Nephron progenitor cell (in vitro differentiated cells): ENCODE measurements at places on chromosomes 12 and 14.

- peaks cover 7% of the 10 kb centered on the region for H3K27me3 ChIP-seq
- H3K4me1 ChIP-seq = peaks cover 67% of the 10 kb centered on the region
- no peak for DNase-seq
Measured at GRCh38 chr14:77084985-77085384, 13.1 kb upstream of the CIPC start.

DNA sequence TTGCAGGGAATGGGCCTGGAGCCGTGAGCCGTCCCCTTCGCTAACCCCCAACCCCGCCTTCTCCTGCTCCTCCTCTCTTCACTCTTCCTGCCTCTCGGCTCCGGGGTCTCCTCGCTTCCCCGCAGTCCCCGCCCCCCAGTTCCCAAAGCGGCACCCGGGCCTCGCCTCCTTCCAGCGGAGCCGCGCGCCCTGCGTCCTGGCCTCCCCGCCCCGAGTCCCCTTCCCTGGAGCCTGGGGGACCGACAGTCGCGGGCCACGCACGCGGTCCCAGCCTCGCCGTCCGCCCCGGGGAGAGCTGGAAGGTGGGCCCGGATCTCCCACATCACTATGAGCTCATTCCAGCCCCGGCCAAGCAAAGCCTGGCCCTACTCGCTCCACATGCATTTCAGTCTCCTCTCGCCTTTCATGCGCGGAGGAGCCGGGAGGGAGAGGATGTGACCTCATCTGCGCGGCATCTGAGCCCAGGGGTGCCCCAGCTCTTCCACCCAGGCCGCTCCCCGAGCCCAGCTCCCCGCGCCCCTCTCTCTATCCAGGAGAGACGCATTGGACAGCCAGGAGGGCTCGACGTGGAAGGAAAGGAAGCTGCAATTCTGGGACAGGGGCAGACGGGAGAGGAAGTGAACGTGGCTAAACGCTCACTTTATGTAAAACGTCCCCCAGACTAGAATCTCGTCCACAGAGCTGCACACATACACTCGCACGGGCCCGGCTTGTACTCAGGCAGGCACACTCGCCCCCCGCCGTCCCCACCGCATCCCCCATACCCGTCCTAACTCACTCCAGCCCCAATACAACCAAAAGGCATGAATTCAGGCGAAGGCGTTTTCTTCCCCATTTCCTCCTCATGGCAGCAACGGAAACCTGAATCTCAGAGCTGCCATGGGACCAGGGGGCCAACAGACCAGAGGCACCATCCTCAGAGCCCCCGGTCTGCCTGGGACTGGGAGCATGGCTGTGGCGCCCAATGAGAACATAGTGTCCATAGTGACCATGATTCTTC, 108.7 kb upstream of the CCND2 start:
- H3K27me3 ChIP-seq = peaks cover 2% of the 10 kb centered on the region
- peaks cover 47% of the 10 kb centered on the region for H3K4me1 ChIP-seq

DNA sequence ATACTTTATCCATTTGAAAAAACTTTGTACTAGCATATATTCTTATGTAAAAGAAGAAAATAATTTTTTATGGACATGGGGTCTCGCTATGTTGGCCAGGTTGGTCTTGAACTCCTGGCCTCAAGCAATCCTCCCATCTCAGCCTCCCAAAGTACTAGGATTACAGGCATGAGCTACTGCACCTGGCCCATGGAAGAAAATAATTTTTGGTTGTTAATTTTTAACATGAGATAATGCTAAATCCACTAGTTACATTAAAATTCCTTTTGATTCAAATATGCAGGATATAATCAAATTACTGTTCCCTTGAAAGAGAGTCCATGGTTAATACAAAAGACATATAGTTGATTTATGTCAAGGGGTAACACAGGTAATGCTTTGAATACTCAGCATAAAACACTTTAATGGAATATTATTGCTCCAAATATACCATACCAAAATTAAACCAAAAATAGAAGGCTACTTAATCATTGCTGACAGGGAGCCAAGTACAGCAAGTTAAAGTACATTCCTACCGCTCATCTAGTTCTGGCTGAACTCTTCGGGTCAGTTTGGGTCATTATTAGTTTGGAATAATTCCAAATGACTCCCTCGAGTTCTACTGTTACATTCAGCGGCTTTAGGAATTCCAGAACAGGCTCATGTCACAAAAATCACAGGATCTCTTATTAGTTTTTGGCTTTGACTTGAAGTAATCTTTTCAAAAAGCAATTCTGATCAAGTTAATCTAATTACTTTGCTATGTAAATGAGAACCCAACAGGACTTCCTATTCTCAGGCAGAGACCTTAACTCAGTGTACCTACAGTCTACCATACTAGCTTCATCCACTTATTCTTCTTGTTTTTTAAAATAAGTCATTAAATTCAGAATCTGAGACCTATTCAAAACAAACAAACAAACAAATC, 6.1 kb downstream of the SOS2 start:
- H3K4me3 ChIP-seq = no peak overlapping the region
- H3K36me3 ChIP-seq = peaks cover 52% of the 10 kb centered on the region
- H3K27me3 ChIP-seq = peaks cover 6% of the 10 kb centered on the region
- peaks cover 42% of the 10 kb centered on the region for H3K4me1 ChIP-seq

DNA sequence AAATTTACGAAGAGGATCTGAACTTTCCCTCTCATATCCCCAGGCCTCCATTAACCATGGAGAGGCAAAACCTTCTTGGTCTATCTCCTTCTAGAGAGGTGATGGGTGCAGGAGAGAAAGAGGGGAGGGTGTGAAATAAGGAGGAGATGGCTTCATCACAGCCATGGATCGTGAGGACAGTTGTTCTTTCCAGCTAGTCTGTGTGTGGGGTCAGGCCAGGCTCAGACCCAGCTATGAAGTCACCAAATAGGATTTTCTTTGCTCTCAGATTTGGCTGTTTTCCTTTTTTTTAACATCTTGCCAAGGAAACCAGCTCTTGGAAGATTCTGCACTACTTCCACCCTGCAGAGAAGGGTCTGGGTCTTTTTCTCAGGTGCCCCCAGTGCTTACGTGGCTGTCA, 64.9 kb upstream of the FAM181A start:
- H3K27me3 ChIP-seq = peaks cover 8% of the 10 kb centered on the region
- H3K4me1 ChIP-seq = peaks cover 22% of the 10 kb centered on the region
- H3K4me3 ChIP-seq = no peak overlapping the region

DNA sequence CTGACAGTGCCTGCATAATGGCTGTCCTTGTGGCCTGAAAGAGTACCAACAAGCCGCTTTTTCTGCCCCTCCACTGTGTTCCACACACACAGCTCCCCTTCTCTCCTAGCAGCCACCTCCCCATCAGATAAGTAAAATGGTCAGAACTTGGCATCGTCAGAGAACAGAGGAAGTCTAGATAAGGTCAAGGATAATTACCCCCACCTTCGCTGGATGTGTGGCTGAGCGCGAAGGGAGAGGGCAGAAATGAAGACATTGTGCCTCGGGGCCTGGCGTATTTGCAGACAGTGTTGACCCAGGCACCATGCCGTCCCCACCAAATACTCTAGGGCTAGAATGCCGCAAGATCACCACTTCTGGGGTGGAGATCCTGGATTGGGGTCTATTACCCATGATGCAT, 30.6 kb downstream of the FBXO21 start:
- no peak for DNase-seq
- no peak overlapping the region for H3K27ac ChIP-seq
- peaks cover 86% of the 10 kb centered on the region for H3K36me3 ChIP-seq
- H3K4me1 ChIP-seq = no peaks in the 10 kb centered on the region
- no peak overlapping the region for H3K4me3 ChIP-seq

DNA sequence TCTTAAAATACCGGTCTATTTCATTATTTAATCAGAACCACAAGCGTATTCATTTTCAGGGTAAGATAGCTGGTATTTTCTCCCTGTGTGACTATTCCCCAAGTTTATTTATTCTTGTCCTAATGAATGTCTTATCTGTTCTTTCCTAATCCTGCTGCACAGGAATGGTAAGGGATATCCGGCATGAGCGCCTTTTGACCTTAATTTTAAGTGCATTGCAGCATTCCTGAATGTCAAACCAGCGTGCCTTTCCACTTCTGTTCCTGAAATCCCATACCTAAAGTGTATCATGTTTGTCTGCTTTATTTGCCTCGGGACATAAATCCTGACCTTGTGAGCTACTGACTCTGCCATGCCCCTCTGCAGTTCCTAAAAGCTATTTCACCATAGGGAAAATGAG, 1713.2 kb upstream of the FLRT2 start:
- H3K36me3 ChIP-seq = no peaks in the 10 kb centered on the region
- no peak overlapping the region for H3K27ac ChIP-seq
- DNase-seq = peak; percentile 12
- peaks cover 15% of the 10 kb centered on the region for H3K4me1 ChIP-seq
- H3K4me3 ChIP-seq = no peak overlapping the region

DNA sequence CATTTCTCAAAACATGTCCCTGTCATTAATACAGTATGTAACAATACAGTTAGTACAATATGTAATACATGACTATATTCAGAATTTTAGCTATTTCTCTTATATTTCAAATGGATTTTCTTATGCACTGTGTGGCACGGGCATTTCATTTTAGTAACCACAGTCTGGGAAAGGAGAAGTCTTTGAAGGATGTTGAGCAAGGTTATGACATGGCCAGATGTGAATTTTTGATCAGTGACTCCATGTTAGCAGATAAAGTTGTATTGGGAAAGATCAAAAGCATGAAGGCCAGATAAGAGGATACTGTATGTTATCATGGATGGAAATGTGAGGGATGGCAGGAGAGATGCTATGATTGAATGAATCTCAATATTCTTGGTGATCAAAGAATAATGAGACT, 285.2 kb downstream of the NAV3 start:
- H3K4me3 ChIP-seq = no peak overlapping the region
- no peak for DNase-seq
- peaks cover 12% of the 10 kb centered on the region for H3K36me3 ChIP-seq
- H3K27me3 ChIP-seq = no peaks in the 10 kb centered on the region
- H3K4me1 ChIP-seq = no peaks in the 10 kb centered on the region
- H3K27ac ChIP-seq = no peak overlapping the region

GRCh38 chr12:47561746-47562145, 144.1 kb downstream of the RPAP3 start:
- no peaks in the 10 kb centered on the region for H3K4me1 ChIP-seq
- no peak overlapping the region for H3K27ac ChIP-seq
- no peaks in the 10 kb centered on the region for H3K36me3 ChIP-seq
- no peak overlapping the region for H3K4me3 ChIP-seq
- no peaks in the 10 kb centered on the region for H3K27me3 ChIP-seq
- DNase-seq = no peak

DNA sequence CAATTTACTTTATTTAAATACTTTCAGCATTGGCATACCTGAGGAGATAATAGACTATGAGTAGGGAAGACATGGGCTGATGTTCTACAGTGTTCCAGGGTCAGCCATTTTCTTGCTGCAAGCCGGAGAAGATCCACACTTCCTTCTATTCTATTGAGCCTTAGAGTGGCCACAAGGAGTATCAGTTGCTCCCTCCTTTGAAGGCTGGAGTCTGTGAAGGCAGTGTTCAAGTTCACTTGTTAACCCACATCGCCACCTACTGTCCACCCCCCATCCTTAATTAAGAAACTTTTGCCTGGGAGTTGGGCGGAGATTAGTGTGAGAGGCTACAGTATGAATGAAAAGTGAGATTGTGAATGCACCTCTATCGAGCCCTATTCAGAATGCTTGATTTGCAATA, 666.6 kb downstream of the NRXN3 start:
- H3K27ac ChIP-seq = no peak overlapping the region
- H3K36me3 ChIP-seq = no peaks in the 10 kb centered on the region
- no peak overlapping the region for H3K4me3 ChIP-seq
- peaks cover 14% of the 10 kb centered on the region for H3K27me3 ChIP-seq
- H3K4me1 ChIP-seq = no peaks in the 10 kb centered on the region
- DNase-seq = peak; percentile 71

- no peak overlapping the region for H3K4me3 ChIP-seq
- peaks cover 24% of the 10 kb centered on the region for H3K27me3 ChIP-seq
- no peak overlapping the region for H3K27ac ChIP-seq
- no peaks in the 10 kb centered on the region for H3K36me3 ChIP-seq
Measured at GRCh38 chr12:131617596-131618302, 93.1 kb upstream of the SFSWAP start.

- H3K4me1 ChIP-seq = no peaks in the 10 kb centered on the region
- no peaks in the 10 kb centered on the region for H3K36me3 ChIP-seq
- no peak overlapping the region for H3K4me3 ChIP-seq
- peaks cover 28% of the 10 kb centered on the region for H3K27me3 ChIP-seq
- H3K27ac ChIP-seq = no peak overlapping the region
- no peak for DNase-seq
Measured at GRCh38 chr12:130762319-130762675, 46.2 kb upstream of the RIMBP2 start.

- no peak overlapping the region for H3K4me3 ChIP-seq
- DNase-seq = no peak
- no peaks in the 10 kb centered on the region for H3K36me3 ChIP-seq
- H3K4me1 ChIP-seq = no peaks in the 10 kb centered on the region
- no peak overlapping the region for H3K27ac ChIP-seq
Measured at GRCh38 chr12:60535363-60535762, 939.5 kb downstream of the SLC16A7 start.

- no peak overlapping the region for H3K4me3 ChIP-seq
- H3K4me1 ChIP-seq = peaks cover 9% of the 10 kb centered on the region
- H3K36me3 ChIP-seq = peaks cover 21% of the 10 kb centered on the region
- H3K27ac ChIP-seq = no peak overlapping the region
- no peak for DNase-seq
Measured at GRCh38 chr14:63478437-63478852, 64.7 kb downstream of the PPP2R5E start.

DNA sequence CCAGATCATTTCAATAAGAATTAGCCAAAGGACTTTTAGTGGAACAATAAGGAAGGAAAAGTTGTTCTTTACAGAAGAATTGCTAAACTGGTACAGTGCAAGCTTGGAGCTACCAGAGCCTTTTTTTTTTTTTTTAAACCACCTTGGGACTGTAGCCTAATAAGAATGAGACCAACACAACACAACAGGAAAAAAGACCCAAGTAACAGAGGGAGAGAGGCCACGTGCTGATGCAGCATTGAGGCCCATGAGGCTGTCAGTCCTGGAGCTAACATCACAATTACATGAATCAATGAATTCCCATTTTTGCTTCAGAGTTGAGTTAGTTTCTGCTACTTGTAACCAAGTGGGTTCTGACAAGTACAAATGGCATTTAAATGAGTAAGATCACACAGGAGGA, 149.0 kb upstream of the EEA1 start:
- H3K27ac ChIP-seq = no peak overlapping the region
- H3K27me3 ChIP-seq = peaks cover 2% of the 10 kb centered on the region
- no peak overlapping the region for H3K4me3 ChIP-seq
- no peak for DNase-seq
